Hematopoietic multipotent progenitor cell treated with erythropoietin and hydrocortisone succinate and interleukin-3 and kit ligand, for 6 days (in vitro differentiated cells): ENCODE measurements at places on chromosomes 5 and 9.

GRCh38 chr5:66565878-66566277 is 30.3 kb upstream of the MAST4 start:
- no peak for DNase-seq

- no peak for DNase-seq
Observed at GRCh38 chr9:16602494-16602893, 268.0 kb downstream of the BNC2 start.

DNA sequence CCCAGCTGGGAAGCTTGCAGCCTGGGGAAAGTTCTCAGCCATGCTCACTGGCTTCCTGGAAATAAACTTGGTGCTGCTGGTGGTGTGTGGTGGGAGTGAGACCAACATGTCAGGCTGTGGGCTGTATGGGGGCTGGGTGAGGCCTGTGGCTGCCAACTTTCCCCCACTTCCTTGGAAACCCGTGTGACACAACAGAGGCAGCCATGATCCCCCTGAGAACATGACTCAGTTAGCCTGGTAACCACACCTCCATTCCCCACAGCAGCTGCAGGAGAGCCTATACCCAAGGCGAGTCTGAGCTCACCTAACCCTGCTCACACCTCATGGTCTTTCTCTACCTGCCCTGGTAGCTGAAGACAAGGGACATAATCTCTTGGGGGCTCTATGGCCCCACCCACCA is 72.7 kb upstream of the RGMB start:
- DNase-seq: no peak

GRCh38 chr5:170863646-170864045 is 1.8 kb downstream of the RANBP17 start:
- DNase-seq: no peak

- DNase-seq: no peak
Observed at GRCh38 chr5:80208381-80208780, 47.5 kb downstream of the SERINC5 start.

DNA sequence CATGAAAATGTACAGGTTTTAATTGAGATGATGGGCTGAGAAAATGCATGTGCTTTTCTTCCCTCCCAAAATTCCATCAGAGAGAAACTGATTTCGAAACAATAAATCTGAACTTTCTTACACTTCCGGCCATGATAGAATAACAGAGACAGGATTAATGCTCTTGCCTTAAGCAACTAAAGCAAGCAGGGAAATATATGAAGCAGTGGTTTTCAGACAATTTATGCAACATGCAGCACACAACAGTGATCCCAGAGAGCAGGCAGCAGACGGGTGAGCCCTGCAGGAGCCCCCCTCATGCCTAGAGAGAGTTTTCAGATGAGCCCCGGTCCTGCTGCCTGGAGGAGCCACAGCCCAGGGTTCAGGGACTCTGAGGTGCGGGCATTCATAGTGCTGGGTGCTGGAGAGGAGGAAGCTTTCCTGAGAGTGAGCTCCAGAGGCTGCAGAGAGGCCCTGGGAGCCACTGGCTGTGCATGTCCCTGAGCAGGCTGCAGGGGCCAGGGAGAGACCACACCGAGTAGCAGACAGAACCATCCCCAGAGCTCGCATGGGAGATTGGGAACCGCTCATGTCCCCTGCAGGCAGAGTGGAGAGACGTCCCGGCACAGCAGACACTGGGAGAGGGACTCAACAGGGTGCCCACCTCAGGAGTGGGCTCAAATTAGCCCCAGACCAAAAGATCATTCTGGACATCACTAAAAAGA is 143.5 kb downstream of the OLFM1 start:
- DNase-seq: no peak

- no peak for DNase-seq
Observed at GRCh38 chr5:59685793-59686192, 207.7 kb downstream of the PDE4D start.

DNA sequence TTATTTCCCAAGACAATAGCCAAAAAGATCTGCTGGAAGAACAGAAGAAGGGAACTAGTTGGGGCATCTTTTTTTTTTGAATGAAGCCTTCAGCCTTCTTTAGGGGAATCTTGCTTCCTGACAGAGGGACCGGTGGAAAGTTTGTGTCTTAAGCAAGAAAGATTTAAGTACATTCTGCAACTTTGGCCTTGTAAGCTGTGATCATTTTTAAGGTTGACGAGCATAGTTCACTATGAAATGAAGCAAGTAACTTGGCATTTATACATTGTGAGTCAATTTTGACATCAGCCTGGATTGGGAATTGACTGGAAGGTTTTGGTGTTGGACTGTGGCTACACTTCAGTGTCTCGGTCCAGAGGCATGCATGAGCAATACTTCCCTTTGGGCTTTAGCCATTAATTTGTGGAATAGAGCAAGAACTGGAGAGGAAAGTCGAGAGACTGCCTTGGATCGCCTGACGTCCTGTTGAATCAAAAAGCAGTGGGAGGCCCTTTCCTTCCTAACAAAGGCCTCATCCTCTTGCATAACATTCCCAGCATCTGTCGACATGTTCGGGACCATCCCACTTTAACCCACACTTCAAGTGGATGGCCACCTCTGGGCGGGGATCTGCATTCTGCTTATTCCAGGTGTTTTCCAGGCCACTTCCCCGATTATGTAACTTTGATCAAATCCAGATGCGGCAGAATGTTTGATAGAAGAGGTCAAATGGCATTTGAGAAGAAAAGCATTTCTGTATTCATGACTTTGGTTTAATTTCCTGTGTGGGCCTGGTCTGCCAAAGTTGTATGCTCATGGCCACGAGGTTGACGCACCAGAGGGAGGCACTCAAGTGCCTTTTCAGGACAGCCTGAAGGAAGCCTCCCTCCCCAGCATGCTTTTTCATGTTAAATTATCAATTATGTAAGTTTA is 12.5 kb downstream of the ABL1 start:
- peak; percentile 33 for DNase-seq

DNA sequence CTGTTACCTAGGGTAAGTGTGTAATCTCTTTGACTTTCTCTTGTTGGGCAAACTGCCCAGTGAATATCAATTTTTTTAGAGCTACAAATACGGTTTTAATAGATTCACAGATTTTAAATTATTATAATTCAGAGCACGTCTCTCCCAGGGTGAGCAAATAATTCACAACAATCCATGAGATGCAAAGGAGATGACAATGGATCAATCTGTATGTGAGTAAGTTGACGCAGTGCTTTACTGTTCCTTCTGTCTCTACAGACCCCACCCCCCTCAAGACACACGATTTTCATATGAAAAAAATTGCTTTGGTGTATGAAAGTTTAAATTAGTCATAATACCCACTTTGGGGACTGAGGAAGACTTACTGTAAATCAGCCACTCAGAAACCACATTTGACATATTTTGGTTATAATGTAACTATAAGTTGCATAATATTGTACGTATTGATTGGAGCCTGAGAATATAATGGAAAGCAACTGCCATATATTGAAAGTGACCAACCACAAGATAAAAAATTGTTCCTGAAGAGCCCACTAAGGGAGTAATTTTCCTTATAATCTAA is 201.7 kb downstream of the BNC2 start:
- no peak for DNase-seq
